ENCODE measurements at places on chromosomes 7 and 10.

DNA sequence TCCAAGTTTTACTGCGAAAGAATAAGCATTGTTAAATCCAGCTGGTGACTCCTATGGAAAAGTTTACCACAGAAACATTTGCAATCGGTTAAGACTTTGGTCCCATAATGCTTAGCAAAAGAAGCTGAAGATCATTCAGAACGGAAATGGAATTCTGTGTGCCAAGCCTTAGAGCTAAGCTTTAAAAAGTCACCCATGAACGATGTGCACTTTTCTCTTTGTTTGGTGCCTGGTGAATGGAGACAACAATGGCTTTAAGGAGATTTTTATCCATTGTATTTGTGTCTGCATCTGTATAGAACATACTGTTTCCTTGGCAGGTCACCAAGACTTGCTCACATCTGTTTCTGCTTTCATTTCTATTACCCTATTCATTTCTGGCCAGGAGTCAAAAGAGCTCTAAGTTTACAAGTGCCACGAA is 26.3 kb upstream of the COL1A2 start:
- DNase-seq, result peak; percentile 95

- DNase-seq, result peak; percentile 49
These were observed 21.0 kb downstream of the UPP1 start for GRCh38 chr7:48109848-48110663.

GRCh38 chr10:30169342-30169741 is 110.0 kb upstream of the JCAD start:
- no peak for DNase-seq

- no peak for DNase-seq
These were observed 11.6 kb downstream of the NKX6-2 start for GRCh38 chr10:132774181-132774901.

DNA sequence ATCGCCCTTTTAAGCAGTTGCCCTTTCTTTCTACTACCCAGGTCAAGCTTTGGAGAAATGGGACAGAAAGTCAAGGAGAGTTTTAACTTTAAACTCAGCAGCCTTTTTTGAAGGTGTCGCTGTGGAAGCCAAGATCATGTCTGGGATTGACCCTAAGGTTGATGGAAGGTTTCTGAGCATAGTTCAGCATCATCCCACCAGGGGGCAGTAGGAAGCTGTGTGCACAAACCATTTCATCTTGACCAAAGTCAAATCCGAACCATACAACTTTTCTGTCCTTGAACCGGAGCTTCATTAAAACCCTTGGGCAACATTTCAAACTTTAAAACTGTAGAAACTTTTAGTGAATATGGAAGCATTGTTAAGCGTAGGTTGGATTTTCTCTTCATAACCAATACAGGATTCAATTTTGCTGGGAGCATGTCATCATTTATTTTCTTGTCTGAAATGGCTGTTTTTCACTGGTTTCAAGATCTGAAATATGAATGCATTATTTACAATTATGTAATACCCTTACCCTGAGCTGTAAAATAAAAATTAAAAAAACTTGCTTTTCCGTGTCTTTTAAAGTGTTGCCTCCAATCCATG is 214.4 kb upstream of the KIAA1217 start:
- DNase-seq, result peak; percentile 66

DNA sequence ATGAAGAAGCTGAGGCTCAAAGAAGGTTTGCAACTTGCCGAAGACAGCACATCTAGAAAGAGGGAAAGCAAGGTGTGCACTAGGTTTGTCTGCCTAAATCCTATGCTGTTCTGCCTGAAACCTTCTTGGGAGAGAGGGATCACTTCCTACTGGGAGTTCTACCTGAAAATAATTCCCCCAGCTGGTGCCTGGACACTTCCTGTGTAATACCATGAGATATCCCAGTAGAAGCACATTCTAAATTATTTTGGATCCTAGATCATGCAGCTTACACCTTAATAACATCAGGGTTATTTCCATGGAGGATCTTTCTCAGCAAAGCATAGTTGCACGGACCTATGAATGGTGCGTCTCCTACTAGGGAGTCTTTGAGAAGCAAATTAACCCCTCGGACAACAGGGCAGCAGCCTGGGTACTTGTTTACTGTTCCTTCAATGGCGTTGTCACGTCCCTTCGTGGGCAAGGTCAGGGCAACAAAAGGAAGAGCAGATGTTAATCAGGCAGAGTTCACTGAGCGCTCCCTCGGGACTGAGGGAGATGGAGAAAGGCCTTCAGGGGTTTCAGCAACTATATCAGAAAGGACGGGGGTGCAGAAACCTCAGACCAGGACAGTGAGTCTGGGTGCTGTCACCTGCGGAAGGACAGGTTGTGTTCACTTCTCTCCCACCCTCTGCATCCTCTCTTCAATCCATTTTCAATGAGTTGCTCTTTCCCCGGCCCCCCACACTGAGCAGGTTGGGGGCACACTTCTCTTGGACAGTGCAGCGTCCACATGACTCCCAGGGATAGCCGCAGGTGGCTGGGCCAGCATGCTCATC is 44.0 kb downstream of the OAT start:
- DNase-seq, result no peak

- DNase-seq, result no peak
These were observed 15.7 kb upstream of the ZNF862 start for GRCh38 chr7:149822353-149822943.

GRCh38 chr7:139753081-139753692 is 24.6 kb downstream of the HIPK2 start:
- DNase-seq, result no peak

All from GM23248 (cell line).